ENCODE measurements at places on chromosomes 2 and 18.

DNA sequence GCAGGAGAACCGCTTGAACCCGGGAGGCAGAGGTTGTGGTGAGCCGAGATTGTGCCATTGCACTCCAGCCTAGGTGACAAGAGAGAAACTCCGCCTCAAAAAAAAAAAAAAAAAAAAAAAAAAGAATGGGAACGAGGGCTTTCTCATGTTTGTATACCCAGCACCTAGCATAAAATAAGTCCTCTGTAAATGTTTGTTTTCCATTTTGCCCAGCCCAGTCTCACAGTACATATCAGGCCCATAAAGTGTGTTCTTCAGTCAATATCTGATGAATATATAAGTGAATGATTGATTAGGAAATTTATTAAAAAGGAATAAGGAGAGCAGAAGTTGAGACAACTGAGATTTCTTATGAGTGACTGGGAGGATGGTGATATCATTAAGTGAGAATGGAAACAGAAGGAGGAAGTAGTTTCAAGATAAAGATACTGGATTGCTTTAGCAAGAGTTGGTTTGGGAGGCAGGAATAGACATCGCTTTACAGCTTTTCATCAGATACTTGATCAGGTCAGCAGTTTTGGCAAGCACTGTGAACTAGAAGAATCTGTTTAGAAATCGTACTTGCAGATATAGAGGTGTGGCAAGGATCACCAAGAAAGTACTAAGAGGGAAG, 327.5 kb downstream of the KIAA1328 start:
- no peak for ATAC-seq

GRCh38 chr2:24517247-24517646, 26.2 kb downstream of the NCOA1 start:
- ATAC-seq, result no peak

- ATAC-seq, result peak; percentile 87
Observed at GRCh38 chr18:77207540-77207939, 42.1 kb upstream of the GALR1 start.

DNA sequence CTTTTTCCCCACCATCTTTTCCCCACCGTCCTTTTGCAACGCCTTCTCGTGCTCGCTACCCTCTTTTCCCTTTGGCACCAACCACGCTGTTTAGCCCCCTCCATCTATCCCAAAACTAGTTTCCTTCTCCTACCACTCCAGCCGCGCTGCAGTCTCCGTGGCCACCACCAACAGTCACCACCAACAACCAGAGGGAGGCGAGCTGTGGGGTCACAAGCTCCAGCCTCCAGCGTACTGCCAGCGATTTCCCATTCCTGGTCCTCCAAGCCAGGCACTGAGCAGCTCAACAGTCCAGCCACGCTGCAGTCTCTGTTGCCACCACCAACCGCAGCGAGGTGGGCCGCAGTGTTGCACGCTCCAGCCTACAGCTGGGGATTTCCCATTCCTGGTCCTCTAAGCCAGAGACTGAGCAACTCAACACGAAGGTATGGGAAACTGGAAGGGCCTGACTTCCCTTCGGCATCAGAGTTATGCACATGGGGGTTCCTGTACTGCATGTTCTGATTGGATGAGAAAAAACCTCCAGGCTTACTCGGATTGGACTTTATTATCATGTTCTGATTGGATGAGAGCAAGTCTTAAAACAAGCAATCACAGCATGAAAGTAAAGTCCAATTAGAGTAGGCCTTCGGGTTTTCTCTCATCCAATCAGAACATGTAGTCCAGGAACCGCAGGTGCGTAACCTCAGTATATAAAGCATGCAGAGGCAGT, 42.3 kb upstream of the IMP4 start:
- ATAC-seq, result no peak

DNA sequence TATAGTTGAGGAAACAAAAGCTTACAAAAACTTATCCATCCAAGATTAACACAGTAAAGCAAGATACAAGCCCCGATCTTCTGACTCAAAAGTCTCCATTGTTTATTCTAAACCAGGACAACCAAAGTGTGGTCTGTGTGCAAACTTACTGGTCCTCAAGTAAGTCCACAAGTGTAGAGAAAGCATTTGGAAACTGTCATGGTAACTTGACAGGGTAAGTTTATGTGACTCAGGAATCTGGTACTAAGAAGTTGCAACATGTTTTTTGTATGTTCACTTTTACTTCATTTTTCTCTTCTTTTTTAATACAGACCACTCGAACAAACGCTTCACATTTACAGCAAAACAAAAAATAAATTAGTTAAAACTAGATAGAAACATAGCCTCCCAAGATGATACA, 9.4 kb downstream of the MBD2 start:
- no peak for ATAC-seq

Data from motor neuron (in vitro differentiated cells).